Fibroblast of skin of scalp (primary cell): ENCODE measurements at places on chromosomes 11 and 22.

DNA sequence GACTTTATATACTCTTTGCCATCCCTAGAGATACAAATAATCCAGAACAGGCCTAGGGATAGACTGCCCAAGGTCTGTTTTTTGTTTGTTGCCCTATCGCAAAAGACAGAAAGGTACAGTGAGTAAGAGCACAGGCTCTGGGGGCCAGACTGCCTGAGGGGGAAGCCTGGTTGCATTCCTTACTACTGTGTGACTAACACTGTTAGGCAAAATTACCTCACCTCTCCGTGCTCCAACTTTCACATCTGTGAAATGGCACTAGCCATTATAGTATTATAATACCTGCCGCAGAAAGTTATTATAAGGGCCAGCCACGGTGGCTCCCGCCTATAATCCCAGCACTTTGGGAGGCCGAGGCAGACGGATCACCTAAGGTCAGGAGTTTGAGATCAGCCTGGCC is 14.5 kb downstream of the SLC35F2 start:
- DNase-seq, result no peak

DNA sequence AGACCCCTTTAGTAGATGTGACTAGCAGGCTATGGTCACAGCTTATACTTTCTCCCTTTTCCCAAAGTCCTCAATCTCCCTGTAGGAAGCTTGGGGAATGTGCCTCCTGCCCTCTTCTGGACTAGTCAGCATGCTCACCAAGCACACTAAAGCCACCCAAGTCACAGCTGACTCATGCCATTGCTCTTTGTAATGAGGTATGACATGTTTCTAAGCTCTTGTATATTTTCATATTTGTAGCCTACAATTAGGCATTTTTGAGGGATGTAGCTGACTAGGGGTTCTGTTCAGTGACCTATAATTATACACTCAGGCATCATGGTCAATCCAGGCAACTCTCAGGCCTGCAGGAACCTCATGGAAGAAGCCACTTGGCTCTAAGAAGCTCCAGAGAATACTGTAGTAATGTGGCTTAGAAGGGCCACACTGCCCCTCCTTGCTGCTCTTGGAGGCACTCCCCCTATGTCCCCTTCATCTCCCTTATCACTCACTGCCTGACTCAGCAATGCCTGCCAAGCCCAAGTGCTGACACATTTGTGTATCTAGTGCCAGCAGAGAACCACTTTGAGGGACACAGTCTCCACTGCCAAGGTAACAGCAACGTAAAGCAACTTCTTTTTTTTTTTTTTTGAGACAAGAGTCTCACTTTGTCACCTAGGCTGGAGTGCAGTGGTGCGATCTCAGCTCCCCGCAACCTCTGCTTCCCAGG is 86.2 kb downstream of the RPL27A start:
- peak; percentile 95 for DNase-seq

DNA sequence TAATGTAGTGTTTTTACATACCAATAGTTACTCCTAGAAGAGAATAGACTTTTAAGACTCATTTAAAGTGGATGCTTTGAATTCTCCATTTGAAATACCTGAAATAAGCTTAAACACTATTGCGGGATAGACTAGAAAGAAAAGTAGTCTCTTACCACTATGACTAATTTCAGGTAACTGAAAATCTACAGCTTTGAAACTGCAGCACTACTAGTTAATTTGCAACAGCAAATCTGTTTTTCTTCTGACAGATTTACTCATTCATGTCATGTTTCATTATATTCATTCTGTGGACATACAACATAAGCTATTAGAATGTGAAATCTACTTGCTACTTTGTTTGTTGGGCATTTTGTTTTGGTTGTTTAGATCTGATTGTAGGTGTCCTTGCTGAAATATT is 153.6 kb downstream of the MAML2 start:
- DNase-seq, result no peak

DNA sequence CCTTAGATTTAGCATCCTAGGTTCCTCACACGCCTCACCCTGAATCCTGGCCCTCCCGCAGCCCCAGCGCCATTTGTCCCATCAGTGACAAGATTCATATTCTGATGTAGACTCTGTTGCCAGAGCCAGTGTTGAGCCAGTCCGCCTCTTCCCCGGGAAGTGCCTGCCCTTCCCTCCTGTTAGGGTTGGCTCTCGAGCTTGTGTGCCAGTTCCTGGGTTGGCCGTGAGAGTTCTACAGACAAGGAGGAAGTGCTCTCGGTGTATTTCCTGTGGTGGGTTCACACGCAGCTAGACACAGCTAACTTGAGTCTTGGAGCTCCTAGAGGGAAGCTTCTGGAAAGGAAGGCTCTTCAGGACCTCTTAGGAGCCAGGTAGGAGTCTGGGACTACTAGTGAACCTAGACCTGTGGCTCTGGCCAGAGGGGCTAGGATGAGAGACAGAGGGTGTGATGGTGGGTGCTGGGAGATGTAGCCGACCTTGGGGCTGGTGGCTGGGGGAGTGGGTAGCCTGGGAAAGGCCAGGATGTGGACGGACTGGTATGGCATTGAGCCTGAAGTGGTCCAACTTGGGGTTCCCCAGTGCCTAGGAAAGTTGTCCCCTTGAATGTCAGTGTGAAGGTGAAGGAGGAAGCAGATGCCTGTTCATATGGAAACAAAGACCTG is at the start of gene IL18BP:
Gene IL18BP, plus strand, starts transcription at position 261 of the 662 bp plus-strand sequence. CDS start 1,076 bp downstream, outside the sequence.
- DNase-seq, result no peak
